ENCODE measurements at places on chromosomes 12 and 14.

DNA sequence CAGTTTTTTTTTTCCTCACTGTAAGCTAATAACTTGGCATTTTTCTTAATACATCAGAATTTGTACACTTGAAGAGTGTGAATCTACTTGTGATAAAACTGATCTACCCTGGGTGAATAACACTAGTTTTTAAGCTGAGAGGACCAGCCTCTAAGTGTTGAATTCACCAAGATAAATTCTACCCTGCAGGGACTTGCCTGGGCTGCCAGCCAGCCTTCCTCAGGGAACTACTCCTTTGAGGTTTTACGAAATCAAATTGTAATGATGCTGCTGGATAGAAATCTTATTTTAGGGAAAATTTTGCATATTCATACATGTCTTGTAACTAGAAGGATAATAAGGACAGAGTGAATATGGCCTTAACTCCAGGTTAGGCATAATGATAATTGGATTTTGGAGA lies 1.9 kb downstream of the MED21 start:
- DNase-seq: no peak

- DNase-seq: no peak
These were observed 96.1 kb downstream of the EML1 start for GRCh38 chr14:99889268-99889667.

GRCh38 chr14:76314521-76315034 lies 61.4 kb upstream of the ESRRB start:
- DNase-seq: no peak

- DNase-seq: no peak
These were observed 67.5 kb downstream of the GALNT16 start for GRCh38 chr14:69327507-69327906.

- no peak for DNase-seq
These were observed 28.4 kb upstream of the FBRSL1 start for GRCh38 chr12:132461526-132461925.

GRCh38 chr14:31536201-31536960 lies 24.8 kb upstream of the NUBPL start:
- DNase-seq: no peak

DNA sequence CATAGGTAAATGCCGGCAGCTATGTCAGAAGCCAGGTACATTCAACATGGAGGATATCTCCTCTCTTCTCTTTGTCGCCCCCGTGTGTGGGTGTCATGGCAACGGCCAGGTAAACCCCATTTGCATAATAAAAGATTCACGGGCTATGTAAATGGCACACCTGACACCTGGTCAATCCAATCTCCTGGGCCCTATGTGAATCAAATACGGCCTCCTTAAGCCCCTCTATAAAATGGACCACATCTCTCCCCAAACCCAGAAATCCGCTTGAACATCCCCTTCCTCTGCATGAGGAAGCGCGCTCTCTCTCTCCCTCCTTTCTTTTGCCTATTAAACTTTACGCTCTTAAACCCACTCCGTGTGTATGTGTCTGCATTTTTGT lies 363.7 kb downstream of the SOX5 start:
- DNase-seq: no peak

DNA sequence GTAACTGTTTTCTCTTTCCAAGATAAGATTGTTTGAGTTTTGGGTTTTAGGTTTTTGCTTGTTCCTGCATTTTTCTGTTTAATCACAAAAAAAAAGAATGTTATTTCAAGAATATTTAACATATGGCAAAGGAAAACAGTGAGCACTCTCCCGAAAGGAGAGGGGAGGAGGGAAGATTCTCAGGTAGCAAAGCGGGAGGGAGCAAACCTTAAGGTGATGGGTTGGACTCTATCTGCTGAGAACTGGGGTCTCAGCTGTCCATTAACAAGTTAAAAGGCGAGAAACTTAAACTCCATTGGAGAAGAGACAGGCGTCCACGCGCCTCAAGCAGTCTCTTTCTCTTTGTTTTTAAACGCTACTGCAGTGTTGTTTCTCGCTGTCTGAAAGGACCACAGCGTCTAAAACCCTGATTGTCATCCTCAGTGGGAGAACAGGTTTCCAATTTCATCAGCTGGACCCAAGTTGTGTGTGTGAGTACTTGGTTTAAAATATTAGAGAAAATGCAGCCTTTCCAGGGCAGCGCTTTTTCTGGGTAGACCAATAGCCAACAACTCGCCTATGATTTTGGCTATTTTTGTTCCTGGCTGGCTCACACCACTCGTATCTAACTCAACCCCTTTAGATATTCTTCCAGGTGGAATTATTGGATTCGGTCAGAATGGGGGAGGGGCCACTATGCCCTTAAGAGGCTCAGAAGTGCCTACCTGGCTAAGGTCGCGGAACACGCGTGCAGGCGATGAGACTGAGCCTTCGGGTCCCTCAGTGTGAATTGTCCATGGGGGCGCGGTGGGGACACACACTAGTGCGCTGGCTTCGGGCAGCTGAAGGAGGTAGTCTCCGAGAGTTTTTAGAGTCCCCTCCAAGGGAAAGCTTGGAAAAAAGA lies 8.2 kb downstream of the SIX1 start:
- DNase-seq: no peak

- no peak for DNase-seq
These were observed 483.7 kb downstream of the FLRT2 start for GRCh38 chr14:86013641-86014040.

GRCh38 chr14:36383767-36384431 lies 63.5 kb upstream of the MBIP start:
- DNase-seq: no peak

DNA sequence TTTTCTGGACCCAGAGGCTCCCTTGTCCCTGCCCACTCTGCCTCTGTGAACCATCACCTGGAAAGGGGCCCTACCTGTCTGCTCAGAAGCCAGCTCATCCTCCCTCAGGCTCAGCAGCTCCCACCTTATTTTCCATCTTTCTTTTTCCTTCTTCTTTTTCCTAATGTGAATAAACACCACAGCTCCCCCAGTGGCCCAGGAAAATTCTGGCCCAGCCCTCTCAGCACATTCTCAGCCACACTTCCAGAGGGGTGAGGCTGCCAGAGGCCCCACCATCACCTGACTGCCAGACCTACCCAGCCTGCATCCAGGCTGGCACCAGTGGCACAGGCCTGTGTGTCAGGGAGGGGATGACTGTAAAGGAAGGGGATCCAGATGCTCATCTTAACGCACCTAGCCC lies 23.0 kb downstream of the ZFHX2 start:
- no peak for DNase-seq

GRCh38 chr14:72645706-72646105 lies 248.2 kb downstream of the DPF3 start:
- no peak for DNase-seq

DNA sequence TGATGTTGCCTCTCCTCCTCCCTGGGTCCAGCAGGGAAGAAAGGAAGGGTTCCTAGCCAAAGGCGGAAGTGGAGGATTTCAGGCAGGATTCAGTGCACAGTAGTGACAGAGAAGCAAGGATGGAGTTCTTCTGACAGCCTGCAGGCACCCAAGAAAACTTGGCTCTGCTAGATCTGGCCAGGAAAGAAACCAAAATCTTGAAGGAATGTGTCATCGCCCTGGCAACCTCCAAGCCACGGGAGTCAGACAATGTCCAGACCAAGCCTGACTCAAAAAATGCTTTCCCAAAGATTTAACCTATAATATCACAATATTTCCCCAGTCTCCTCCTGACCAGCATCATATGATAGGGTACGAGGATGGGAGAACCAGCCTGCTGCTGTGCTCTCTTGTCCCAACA lies 22.8 kb upstream of the DHRS4 start:
- no peak for DNase-seq

DNA sequence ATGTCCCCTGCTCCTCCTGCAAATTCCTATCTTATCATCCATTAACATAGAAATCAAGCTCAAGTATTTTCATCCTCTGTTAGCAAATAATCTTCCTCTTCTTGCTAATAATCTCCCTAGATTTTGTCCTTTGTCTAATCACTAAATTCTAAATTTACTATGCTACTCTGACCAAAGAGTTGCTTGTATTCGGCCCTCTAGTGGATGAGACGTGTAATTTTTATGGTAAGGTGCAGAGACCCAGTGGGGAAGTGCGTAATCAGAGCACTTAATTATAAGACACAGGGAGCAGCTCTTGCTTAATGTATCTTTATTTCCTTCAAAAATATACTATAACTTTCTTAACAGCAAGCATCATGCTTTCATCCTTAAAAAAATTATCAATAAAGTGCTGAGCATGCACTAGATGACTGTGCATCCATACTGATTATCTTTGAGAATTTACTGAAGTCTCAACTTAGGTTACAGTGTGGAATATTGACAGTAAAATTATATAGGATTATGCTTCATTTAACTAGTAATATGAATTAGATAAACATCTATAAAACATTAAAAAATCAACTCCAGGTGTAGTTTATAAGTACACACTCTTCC lies 212.6 kb downstream of the SLC16A7 start:
- no peak for DNase-seq

- DNase-seq: no peak
These were observed 2.8 kb downstream of the TNS2 start for GRCh38 chr12:53052419-53053217.

DNA sequence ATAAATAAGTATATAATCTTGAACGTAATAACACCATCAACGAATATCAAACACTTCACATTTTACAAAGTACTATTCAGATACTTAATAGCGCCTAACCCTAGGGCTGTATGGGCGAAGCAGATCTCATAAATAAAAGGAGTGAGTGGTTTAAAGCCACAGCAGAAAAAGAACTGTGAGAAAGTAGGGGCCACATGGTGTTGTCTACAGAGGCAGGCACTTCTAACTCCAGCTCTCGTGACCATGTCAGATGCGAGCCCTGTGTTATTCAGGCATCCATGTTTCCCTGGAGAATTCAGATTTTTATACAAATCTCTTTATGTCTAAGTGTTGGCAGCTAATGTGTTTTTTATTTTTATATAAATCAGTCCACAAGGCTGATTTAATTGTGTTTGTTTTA lies 212.2 kb downstream of the FBXL14 start:
- no peak for DNase-seq

All from activated naive CD8-positive, alpha-beta T cell treated with anti-CD3 and anti-CD28 coated beads, Interleukin-2, amount 50 U/mL, for 24 hours (primary cell).